ENCODE measurements at places on chromosomes 12 and 14. TPM values are rescaled to one million over a fixed set of nuclear protein-coding genes. Genes with fewer than 3 reads are reported as not detected.

The STAB2 gene
- total RNA-seq = 187 TPM

DNA sequence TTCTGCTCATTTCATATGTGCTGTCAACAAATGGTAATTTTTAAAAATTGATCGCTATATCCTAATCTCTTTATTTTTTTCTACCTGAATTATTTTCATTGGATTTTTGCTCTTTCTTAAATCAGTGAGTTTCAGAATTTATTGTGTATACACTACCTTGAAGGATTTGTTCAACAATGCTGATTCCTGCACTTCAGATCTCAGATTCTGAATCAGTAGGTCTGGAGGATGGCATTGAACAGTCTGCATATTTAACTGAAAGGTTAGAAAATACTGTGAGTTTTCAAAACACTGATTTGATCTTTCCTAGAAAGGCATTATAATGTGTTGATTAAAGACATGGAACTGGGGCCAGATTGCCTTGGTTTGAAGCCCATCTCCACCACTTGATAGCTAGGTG lies 1.6 kb downstream of the G2E3 start:
- DNase-seq = no peak

- DNase-seq = no peak
Observed at GRCh38 chr14:55832122-55832911, 252.3 kb downstream of the KTN1 start.

The PLD4 gene
- 23.8 TPM for total RNA-seq

- DNase-seq = no peak
Observed at GRCh38 chr12:63885401-63885800, 40.9 kb downstream of the SRGAP1 start.

DNA sequence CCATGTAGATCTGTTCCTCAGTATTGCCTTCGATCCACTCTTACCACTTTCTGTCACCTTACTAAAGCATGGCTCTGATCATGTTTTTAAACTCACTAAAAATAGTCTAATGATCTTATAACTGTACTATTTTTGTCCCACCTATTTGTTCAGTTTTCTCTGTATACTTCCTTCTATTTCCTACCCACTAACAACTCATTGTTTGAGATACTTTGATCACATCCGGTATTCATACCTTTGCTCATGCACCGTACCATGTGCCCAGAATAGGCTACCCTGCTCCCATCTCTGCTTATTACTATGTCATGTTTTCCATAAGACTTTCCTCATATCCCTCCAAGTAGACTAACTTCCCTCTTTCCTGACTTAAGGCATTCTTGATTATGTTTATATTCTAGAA lies 128.6 kb downstream of the MED13L start:
- DNase-seq = no peak

DNA sequence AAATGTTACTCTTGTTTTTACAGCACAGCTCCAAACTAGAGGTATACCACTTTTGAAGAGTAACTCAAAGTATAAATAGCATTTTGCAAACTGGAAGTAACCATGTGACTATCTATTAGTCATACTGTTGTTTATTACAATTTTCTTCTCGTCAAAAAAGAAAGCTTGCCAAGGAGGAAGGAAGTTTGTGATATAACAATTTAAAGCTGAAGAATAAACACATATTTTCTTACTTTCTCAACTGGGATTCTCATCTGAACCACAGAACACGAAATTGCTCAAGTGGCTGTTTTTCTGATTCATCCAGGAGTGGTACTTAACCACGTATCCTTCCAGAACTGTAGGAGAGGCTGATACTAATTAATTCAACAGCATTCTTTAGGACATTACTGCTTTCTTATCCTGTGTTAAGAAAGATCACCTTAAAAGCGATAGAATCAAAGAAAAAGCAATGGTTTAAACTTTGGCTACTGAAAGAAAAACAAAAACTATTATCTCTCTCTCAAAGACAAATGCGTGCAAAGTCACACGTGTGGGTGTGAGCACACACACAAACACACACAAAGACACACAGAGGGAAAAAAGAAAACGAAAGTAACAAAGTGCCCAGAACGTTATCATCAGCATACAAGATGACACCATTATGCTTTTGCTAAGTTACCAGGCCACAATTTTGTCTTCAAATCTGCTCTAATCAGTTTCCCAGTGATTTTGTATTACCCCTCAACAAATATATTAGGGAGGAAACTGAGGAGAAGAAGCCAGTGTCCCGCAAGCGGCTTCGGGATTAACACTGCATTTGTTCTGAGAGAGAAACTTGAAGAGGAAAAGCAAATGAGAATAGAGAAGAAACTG lies at the start of gene CLEC2B:
Gene CLEC2B (minus strand): TSS at position 48 of the 855 bp plus-strand sequence.
- DNase-seq = no peak

The PLA2G1B gene
- 1.4 TPM for total RNA-seq

DNA sequence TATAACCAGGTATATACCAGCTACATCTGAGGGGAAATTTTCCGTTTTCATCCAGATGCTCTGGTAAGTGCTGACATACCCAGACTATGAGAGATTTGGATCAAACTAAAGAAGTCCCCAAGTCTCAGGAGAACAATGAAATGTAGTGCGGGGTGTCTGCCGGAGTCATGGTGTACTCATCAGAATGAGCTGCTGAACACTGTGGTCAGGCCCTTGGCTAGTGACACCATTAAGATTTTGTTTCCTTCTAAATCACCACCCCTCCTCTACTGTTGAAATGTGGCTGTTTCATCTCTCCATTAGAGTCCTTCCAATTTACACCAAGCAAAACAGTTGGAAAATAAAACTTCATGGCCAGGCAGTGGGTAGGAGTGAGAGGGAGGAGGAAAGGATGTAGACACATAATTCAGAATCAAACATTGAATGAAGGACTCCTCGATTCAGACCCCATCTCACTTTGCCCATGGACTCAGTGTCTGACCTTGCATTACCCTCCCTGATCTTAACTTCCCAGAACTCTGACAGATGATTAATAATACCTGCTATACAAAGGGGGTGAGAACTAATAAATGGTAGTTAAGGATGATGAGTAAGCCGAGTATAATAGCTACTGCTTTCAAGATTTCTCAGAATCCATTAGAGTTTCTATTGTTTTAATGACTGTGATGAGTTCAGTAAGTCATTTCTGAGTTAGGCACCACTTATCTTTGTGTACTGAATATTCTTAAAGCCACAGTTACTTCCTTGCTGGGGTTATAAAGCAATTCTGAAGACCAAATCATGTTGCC lies 127.4 kb downstream of the CRADD start:
- no peak for DNase-seq

The CLEC2A gene
- not detected for total RNA-seq

- DNase-seq = no peak
Observed at GRCh38 chr14:30159374-30159773, 231.7 kb upstream of the PRKD1 start.

The OR6C74 gene
- total RNA-seq = not detected

The SYNE3 gene
- 26.8 TPM for total RNA-seq

The DLGAP5 gene
- 8.1 TPM for total RNA-seq

- peak; percentile 93 for DNase-seq
Observed at GRCh38 chr12:111775205-111776193, 8.8 kb downstream of the ALDH2 start.

The CARMIL3 gene
- total RNA-seq = 3.2 TPM

DNA sequence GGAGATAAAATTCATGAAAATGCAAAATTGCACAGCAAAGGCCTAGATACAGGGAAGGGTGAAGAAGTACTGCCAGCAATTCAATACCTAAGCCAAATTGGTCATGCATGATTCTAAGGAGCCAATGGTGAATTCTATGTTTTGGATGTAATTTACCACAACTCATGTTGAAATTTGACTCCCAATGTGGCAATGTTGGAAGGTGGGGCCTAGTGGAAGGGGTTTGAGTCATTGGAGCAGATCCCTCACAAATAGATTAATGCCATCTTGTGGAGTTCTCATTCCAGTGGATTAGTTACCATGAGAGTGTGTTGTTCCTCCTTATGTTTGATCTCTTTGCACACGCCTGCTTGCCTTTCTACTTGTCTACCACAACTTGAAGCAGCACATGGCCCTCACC lies 194.0 kb upstream of the ALG10 start:
- no peak for DNase-seq

DNA sequence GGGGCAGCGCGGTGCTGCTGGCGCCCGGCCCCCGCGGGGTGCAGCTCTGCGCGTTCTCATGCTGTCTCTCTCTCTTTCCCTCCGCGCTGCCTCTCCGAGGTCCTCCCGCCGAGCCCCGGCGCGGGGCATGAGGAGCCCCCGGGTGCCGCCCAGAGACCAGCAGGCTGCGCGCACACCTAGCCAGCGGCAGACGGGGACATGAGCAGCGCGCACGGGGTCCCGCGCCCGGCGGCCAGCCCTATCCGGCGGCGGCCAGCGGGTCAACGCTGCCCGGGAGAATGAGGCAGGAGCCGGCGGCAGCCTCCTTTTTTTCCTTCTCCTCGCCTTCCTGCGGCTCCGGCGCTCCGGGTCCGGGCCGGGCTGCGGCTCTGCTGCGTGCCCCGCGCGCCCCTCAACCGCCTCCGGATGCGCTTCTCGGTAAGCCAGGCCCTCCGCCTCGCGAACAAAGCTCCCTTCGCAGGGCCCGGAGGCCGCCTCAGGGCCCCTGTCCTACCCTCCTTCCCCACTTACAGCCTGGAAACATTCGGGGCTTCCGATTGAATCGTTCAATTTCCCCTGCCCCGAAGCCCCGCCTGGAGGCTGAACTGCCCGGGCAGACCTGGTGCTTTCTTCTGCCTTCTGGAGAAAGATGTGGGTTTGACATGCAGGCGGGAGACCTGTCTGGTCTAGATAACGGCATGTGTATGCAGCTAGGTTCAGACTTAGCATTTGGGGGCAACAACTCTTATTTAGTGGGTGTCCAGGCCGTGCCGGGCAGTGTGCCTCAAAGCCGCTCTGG lies at the start of gene TUNAR:
Gene TUNAR (plus strand): TSS at position 72 of the 778 bp plus-strand sequence.
- DNase-seq = no peak

DNA sequence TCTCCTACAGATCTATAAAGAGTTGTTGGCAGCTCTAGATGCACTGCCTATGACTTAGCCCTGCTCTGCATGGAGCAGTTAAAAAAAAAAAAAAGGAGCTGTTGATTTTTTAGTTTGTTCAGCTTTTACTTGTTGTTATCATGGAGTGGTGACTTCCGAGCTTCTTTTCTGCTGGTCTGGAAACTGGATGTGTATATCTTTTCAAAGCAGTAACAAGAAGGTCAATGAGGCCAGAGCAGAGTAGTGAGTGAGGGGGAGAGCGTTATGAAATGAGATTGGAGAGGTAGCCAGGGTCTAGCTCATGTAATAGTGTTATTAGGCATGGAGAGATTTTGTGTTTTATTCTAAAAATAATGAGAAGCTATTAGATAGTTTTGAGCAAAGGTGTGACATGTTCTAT lies 13.2 kb upstream of the TUBA1B start:
- no peak for DNase-seq

The TMEM229B gene
- total RNA-seq = 29.0 TPM

DNA sequence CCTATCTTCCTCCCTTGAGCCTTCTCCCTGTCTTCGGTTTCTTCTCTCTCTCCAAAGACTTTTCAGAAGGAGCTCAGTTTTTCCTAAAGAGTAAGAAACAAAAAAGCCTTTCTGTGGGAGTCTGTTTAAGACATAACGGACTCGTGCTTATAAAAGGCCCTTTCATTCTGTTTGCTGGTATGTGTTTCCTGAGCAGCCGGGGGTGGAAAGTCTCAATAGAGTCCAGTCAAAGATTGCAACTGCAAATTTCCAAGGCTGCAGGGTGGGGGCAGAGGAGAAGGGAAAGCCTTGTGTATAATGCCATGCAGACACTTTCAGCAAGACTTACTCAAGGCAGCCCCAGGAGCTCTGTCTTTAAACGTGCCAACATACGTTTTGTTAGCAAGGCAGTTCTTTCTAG lies 62.2 kb downstream of the GNG2 start:
- no peak for DNase-seq

- no peak for DNase-seq
Observed at GRCh38 chr14:61179796-61180398, 101.2 kb downstream of the TMEM30B start.

- DNase-seq = no peak
Observed at GRCh38 chr12:66341126-66341525, 38.8 kb downstream of the HELB start.

The FOXM1 gene
- total RNA-seq = 7.3 TPM

- peak; percentile 40 for DNase-seq
Observed at GRCh38 chr12:34399631-34400410, 377.5 kb downstream of the ALG10 start.

GRCh38 chr14:100287202-100287997 lies 18.8 kb downstream of the SLC25A29 start:
- DNase-seq = no peak

DNA sequence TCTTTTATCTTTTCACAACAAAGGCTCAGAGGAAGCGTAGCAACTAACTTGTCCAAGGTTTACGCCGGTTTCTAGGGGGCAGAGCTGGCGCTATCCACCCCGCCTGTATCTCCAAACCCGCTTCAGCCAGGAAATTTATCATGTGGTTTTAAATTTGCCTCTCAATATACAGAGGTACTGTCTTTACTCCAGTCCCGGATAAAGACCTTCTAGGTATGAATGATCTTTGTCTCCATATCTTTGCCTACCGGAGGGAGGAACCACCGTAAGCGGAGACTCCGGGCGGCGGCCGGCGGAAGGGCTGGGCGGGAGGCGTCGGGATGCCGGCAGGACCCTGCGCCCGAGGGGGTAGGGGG lies 693 bp upstream of the RIMKLB start:
- DNase-seq = peak; percentile 90

DNA sequence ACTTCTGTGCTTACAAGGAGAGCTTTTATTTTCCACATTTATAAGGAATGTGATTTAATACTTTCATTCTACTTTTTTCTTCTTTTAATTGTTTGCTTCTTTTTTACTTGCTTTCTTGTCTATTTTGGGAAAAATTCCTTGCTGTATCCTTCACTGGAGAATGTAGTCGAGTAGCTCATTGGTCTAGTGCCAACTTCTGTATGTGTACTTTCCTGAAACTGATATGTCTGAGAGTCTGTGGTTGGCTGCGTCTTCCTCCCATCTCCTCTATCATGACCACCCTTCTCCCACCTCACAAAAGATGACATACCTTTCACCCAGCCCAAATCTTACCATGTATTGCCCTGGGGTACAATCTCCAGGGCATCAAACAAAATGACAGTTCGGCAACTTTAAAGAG lies 51.8 kb downstream of the MSRB3 start:
- no peak for DNase-seq

GRCh38 chr12:106126441-106127337 lies 12.1 kb downstream of the NUAK1 start:
- DNase-seq = no peak

DNA sequence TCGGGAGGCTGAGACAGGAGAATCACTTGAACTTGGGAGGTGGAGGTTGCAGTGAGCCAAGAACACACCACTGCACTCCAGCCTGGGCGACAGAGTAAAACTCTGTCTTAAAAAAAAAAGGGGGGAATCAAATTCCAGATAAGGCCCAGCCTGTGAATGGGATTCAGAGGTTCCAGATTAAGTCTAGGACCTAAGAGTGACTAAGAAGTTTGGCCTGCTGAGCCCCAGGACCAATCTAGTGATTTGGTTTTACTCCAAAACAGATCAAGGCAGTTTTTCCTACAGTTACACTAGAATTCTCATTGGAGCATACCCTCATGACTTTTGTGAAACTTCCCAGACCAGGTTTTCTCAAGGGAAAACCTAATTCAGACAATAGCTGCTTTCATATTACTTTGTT lies 22.8 kb downstream of the EXOC5 start:
- DNase-seq = no peak

DNA sequence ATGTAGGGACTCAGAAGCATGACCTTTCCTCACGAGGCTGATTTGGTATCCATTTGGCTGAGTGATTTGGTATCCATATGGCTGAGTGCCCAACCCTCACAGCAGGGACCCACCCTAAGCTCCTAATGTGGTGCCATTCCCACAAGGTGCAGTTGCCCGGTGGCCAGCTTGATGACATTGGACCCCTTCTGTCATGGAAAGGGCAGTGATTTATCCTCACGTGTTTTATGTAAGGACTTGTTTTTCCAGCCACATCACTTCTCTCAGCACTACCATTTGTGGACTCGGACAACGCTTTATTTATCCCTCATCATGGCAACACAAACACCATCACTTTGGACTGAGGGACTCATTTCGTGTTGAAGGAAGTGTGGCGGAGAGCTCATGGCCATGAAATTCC lies 8.5 kb upstream of the CDC42BPB start:
- DNase-seq = peak; percentile 34
